ENCODE measurements at places on chromosomes 4 and X. TPM values are rescaled to one million over a fixed set of nuclear protein-coding genes. Genes with fewer than 3 reads are reported as not detected.

ERVMER34-1 gene
- not detected for total RNA-seq

DNA sequence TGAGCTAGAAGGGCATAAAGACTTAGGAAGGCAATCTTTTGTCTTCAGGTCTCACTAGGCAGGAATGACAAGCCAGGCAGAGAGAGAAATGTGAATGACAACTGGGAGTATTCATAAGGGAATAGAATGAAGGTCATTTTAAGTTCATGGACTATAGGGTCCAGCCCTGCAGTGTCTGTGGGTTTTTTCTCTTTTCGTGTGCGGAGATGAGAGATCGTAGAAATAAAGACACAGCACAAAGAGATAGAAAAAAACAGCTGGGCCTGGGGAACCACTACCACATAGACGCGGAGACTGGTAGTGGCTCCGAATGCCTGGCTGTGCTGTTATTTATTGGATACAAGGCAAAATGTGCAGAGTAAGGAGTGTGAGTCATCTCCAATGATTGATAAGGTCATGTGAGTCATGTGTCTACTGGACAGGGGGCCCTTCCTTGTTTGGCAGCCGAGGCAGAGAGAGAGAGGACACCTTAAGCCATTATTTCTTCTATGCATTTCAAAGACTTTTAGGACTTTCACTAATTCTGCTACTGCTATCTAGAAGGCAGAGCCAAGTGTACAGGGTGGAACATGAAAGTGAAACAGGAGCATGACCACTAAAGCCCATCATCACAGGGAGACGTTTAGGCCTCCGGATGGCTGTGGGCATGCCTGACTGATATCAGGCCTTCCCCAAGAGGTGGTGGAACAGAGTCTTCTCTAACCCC, 921.8 kb upstream of the PCDH10 start:
- no peak for DNase-seq

DNA sequence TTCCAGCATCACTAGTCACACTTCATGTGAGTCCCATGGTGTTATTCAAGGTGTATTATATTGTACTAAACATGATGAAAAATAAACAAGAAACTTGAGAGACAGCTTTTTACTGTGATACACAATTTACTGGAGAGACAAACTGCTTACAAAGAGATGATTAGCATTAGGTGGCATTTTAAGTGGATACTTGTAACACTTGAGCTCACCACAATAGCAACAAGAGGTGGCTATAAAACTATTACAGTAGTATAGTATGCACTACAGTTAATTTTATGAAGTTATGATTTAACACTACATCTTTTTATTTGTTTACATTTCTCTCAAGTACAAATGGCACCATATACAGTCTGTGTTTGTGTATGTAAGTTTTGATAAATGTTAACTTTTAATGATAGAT, 246.6 kb downstream of the PARM1 start:
- no peak for DNase-seq

GABRG1 gene
- not detected for total RNA-seq

DNA sequence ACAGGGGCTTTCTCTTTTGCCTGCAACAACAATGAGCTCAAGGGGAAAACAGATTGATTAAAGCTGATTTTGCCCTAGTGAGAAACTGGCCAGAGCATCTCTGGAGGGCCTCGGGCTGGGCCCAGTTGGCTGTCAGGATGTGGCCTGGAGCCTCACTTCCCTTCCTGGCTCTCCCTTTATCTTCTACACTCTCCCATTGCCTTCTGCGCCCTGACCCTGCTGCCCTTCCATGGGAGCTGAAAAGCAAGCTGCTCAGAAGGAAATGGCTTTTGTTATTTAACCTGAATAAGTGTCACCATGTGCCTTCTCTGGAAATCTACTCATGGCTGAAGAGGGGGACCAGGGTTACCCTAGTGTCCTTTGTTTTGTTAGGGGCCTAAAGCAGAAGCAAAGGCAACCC, 43.8 kb downstream of the NHSL2 start:
- DNase-seq = no peak

DNA sequence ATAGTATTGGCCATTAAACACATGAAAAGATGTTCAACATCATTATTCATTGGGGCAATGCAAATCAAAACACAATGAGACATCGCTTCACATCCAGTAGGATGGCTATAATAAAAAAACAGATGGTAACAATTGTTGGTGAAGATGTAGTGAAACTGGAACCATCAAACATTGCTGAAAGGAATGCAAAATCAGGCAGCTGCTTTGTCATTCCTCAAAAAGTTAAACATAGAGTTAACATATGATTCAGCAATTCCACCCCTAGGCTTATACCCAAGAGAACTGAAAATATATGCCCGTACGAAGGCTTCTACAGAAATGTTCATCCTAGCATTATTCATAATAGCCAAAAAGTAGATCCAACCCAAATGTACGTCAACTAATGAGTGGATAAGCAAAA, 144.0 kb upstream of the NAP1L5 start:
- no peak for DNase-seq

- DNase-seq = no peak
Measured at GRCh38 chr4:154406018-154406795, 85.4 kb downstream of the DCHS2 start.

GRCh38 chr4:13703096-13703495, 75.6 kb upstream of the BOD1L1 start:
- DNase-seq = no peak

- no peak for DNase-seq
Measured at GRCh38 chrX:97000682-97001368, 117.1 kb downstream of the RPA4 start.

DNA sequence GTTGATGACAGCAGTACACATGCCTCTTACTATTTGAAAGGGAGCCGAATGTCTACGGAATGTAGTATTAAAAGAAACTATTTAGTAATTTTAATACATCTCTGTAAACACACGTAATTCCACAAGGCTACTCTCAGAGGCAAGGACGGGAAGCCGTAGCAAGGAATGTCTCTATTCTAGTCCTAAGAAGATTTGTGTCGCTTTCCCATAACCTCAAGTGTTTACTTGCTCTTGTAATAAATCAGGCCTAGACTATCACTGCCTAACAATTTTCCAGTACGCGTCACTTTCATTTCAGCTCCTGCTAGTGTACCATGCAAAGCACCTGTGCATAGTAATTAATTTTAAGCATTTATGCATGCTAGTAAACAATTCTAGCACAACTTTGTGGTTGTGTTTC, 86.7 kb downstream of the OR13H1 start:
- DNase-seq = no peak

EBP gene
- 45.6 TPM for total RNA-seq

- no peak for DNase-seq
Measured at GRCh38 chrX:120309873-120310705, 1.2 kb downstream of the TMEM255A start.

- no peak for DNase-seq
Measured at GRCh38 chr4:120281581-120281980, 214.9 kb upstream of the MAD2L1 start.

TMPRSS11D gene
- not detected for total RNA-seq

DNA sequence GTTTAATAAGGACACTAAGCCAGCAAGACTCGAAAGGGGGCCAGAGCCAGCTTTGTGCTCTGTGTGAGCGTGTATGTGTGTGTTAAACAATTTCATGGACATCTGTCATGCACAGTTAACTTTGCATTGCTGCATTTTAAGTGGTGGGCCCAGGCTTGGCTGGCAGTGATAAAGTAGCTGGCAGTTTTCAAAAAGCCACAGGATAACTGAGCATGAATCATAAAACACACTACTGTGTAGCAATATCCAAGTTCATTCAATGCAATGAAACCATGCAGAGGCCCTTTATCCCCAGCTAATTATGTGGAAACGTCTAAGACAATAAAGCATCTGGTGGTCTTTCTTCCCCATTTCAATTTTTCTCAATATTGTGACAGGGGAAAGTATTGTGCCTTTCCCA, 132.9 kb downstream of the NKX6-1 start:
- DNase-seq = no peak

STPG2 gene
- total RNA-seq = 0.29 TPM

GRCh38 chr4:60579335-60579734, 620.8 kb upstream of the ADGRL3 start:
- peak; percentile 49 for DNase-seq

GRCh38 chrX:119990556-119991004, 47.0 kb upstream of the NKAP start:
- no peak for DNase-seq

- DNase-seq = no peak
Measured at GRCh38 chrX:147953976-147954375, 27.2 kb upstream of the FMR1NB start.

DNA sequence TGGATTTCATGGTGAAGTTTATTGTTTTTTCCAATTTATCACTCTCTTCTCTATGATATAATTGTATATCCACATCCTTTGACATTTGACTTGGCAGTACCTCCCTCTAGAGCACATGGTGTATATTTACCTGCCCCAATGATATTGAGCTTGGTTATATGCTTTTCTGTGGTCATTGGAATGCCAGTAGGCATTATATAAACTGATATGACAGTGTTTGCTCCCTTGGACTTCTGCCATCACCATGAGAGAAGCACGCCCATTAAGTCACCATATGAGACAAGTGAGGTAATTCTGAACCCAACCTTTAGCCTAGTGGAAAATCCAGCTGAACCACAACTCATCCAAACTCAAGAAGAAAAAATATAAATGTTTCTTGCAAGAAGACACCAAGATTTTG, 2761.5 kb downstream of the ARAP2 start:
- DNase-seq = no peak

EXOC1L gene
- not detected for total RNA-seq

DNA sequence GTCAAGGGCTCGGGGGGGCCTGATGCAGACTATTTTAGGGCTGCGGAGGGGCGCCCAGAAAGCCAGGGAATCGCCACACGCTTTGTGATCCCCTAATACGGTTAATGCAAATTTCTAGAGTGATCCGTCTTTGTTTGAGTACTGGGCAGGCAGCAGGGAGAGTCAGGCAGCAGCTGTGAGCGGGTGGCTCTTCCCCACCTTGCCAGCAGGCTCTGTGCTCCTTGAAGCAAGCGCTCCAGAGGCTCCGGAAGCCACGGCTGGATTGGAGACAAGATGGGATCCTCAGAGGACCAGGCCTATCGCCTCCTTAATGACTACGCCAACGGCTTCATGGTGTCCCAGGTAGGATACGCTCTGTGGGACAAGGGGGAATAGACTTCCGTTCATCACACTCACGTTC, at the start of gene ASMT:
TSS of gene ASMT (plus strand) at position 133 of the 400 bp plus-strand sequence. CDS start at position 274, 141 bp downstream.
- DNase-seq = no peak

DNA sequence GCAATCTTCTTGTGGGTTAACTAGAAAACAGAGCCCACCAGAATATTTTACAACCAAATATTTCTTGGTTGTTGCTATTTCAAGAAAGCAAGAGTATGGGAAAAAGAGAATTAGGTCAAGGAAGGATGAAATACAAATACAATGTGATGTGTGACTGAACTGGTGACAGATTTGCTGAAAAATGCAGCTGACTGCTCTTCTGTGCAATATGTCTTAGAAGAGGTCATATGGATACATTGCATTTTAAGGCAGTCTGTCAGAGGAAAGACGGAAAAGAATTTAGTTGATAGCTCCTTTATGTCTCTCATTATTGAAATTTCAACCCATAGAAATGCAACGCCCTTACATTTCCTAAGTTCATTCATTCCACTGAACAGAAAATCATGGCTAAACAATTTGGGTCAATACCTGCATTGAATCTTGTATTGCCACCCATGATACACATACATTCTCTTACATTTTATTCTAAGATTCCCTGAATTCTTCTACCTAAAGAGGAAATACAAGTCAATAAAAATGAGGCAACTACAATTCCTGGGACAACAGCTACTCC, 423.1 kb downstream of the ADAM29 start:
- no peak for DNase-seq

DNA sequence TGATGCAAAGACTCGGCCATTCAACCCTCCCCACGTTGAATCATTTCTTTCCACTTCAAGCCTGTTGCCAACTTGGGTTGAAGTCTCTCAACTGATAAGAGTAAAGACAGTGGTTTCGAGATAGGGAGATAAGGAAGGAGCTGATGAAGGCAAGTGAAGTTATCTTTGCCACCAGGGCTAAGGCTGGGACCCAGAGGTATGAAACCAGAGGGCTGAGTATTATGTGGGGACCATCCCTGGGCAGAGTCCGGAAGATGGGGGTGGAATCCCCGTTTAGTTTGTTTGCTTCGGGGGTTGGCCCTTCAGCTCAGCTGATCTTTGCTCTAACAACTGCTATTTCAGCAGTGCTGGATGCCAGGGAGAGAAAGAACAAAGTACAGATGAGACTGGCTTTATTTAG, 2.3 kb upstream of the XPNPEP2 start:
- no peak for DNase-seq

FAT4 gene
- total RNA-seq = 27.9 TPM

GRCh38 chr4:24973747-24974601, 56.8 kb downstream of the LGI2 start:
- DNase-seq = no peak

- no peak for DNase-seq
Measured at GRCh38 chrX:68868902-68869800, 40.3 kb downstream of the EFNB1 start.

- no peak for DNase-seq
Measured at GRCh38 chr4:182678590-182678989, 238.6 kb downstream of the DCTD start.

GRCh38 chr4:77158487-77158861, 1.5 kb downstream of the CCNG2 start:
- DNase-seq = no peak

DNA sequence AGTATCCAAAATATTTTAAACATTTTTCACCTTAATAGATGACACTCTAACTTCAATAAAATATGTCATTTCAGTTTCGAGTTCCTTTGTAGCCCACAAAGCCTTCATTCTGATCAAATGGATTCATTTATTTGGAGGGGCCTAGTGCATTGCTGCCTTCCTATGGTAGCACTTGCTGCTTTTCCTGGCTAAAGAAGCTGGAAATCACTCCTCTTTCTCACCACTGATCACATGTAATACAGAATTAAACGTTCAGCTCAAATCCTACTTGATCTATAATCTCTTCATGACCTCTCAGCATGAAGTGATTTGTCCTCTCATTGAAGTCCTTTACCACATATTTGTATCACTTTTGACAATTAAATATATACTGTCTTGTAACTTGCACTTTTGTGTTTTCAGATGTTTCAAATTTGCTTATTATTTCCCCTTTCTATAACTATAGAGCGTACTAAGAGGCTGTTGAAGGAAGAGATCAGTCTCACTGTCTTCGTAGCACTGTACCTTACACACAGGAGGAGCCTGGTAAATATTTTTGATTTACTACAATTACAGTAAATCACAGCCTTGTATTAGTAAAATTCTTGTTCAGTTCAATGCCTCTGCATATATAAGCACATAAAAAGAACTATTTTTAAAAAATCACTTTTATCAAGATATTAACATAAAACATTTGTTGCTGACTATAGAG, 555 bp downstream of the CFI start:
- no peak for DNase-seq

GRCh38 chr4:76897536-76898384, at the start of gene SOWAHB:
SOWAHB (minus strand) TSS chr4:76898144; CDS start chr4:76897849, 295 bp downstream.
- DNase-seq = peak; percentile 84

DNA sequence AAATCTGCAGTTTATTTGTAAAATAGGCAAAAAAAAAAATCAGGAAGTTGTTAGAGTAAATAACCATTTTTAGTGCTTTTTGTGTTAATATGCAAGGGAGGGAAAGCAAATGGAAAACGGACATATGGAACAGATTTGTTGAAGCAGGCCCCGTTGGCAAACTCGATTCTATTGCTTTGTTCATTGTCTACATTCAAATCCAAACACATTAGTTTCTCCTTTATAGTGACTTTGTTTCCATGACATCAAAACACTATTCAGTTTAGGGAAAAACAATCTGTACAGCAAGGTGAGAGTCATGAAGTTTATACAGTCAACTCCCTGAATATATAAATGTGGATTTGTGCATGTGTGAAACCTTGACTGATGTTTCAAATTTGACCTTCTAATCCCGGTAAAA, 142.2 kb downstream of the FAM47A start:
- DNase-seq = no peak

- no peak for DNase-seq
Measured at GRCh38 chrX:136156560-136157117, 9.3 kb downstream of the FHL1 start.
